Stimulated activated CD4-positive, alpha-beta T cell treated with anti-CD3 and anti-CD28 coated beads, Interleukin-12 subunit alpha, Interleukin-12 subunit beta, amount 100 ng/mL, for 4 hours (primary cell): ENCODE measurements at places on chromosomes 5 and 9.

DNA sequence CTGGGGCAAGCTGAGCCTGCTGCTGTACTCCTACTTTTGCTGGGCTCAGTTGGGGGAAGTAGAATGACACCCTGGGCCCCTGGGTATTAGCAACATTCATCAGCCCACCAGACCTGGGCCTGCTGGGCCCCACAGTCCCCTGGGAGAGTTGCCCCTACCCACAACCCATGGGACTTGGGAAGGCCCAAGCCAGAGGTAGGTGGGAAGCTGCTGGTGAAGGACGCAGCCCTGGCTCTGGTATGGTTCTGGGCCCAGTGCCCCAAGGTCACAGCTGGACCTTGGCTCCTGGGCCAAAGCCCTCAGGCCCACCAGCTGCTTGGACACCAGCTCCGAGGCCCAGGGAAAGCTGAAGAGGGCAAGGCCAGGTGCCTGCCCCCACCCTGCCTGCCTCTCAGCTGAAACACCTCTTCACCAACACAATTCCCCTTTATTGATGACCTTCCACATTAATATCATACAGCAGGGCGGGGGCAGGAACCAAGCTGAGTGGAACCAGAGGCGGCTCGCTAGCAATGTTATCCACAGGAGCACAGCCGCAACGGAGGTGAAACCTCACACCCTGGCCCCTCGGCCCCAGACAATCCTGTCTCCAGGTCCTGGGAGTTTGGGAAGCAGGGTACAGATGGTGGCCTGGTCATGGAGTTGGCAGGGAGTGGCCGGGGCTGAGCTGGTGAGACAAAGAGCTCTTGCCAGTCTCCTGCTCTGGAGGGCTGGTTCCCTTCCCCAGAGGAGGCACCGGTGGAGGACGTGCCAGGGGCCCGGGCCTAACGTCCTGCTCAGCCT lies 13.7 kb downstream of the DOLPP1 start:
- no peak for DNase-seq

GRCh38 chr9:93859431-93860215 lies 95.5 kb downstream of the BARX1 start:
- no peak for DNase-seq

DNA sequence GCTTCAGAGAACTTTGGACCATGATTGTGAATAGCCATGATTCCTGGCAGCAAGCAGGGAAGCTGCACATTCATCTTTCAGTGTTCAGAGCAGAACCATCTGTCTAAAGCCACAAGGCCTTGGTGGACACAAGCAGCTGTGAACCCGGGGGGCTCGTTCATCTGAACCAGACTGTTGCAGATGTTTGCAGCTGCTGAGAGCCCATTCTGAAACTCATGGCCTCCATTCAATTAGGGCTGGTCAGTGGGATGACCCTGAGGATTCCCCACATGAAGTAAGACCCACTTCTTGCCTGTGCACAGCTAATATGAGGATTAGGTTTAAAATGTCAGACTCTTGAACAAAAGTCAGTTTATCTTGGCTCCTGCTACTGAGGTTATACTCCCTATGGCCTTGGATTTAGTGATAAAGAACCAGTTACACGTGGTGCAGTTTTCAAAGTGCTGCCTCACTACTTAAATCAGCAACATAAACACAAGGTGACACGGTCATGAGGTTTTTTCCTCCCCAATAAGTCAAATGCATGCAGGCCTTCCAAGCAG lies 109.8 kb upstream of the IFNK start:
- DNase-seq = no peak

- no peak for DNase-seq
These were observed 545.8 kb downstream of the CSNK1G3 start for GRCh38 chr5:124057724-124058231.

GRCh38 chr5:14252793-14253192 lies 109.7 kb downstream of the TRIO start:
- DNase-seq = no peak

DNA sequence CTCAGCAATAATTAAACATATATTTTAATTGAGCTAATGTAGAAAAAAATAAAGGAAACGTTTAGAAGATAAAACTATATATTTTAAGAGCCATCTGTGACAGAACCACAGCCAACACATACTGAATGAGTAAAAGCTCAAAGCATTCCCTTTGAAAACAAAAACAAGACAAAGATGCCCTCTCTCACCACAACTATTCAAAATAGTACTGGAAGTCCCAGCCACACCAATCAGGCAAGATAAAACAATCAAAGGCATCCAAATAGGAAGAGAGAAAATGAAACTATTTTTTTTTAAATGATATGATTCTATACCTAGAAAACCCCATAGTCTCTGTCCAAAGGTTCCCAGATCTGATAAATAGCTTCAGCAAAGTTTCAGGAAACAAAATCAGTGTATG lies 262.0 kb downstream of the HTR1A start:
- no peak for DNase-seq
